ENCODE measurements at places on chromosomes 5 and 9.

- no peak for DNase-seq
Observed at GRCh38 chr5:130277522-130277921, 373.3 kb downstream of the CHSY3 start.

GRCh38 chr9:84424931-84425330, 84.4 kb upstream of the SLC28A3 start:
- no peak for DNase-seq

- DNase-seq, result no peak
Observed at GRCh38 chr9:36840898-36841536, 193.1 kb downstream of the PAX5 start.

GRCh38 chr5:94830520-94830919, 212.1 kb downstream of the SLF1 start:
- DNase-seq, result no peak

DNA sequence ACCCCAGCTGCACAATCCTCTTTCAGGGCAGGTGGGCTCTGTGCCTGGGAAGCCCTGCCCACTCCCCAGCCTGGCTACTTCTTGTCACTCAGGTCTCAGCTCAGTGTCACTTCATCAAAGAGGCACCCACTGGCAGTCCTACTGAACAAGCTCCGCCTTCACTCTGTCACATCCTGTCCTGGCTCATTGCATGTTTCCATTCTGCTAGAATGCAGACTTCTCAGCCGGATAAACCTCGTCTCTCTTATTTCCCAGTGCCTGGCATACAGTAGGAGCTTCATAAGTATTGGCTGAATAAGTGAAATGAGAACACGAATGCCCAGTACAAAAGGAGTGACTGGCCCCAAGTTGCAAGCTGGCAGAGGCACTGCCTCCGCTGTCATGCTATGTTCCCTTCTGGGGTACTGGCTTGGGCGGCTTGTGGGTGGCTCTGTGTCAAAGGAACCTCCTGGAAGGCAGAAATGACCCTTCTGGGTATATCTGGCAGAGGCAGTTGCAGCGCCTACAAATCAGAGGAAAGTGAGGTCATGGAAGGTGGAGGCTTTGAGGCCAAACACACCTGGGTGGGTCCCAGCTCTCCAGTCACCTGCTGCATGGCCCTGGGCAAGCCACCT, 98.3 kb upstream of the PHYKPL start:
- DNase-seq, result no peak

- DNase-seq, result peak; percentile 32
Observed at GRCh38 chr5:53161876-53162275, 52.3 kb upstream of the MOCS2 start.

GRCh38 chr5:148967783-148968182, 95.1 kb downstream of the SH3TC2 start:
- peak; percentile 10 for DNase-seq

- no peak for DNase-seq
Observed at GRCh38 chr5:126983874-126984266, 46.5 kb downstream of the MARCHF3 start.

DNA sequence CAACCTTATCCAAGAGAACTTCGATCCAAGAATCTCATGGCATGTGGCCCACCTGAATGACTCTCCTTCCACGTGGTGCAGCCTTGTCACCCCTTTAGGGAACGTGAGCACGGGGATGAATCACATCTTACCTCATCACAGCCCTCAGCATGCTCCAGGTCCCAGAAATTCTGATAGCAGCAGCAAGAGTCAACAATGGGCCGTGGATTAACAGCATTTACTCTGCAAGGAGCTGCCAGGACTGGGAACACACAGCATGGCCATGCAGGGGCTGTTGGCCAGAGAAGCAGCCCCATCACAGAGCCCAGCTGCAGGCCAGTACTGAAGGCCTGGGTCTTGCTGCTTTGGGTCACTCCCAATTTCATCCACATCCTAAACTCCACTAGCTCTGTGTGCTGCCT, 150.4 kb downstream of the C5orf15 start:
- peak; percentile 80 for DNase-seq

DNA sequence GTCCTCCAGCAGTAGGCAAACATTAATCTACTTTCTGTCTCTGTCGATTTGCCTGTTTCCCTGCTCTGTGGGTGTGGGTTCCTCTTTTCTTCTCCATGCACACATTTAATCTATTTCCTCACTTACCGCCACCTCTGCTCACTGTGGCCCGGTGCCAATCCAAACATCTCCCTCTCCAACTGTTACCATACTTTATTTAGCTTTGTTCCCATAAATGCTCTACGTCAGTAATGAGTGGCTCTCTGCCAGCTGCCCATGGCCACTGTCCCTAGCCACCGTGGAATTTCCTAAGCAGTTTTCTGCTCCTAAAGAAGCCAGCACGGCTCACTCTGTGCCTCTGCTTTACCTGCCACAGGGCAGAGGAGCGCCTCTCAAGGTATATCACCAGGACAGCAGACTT, 19.5 kb upstream of the GOLPH3 start:
- DNase-seq, result peak; percentile 95

DNA sequence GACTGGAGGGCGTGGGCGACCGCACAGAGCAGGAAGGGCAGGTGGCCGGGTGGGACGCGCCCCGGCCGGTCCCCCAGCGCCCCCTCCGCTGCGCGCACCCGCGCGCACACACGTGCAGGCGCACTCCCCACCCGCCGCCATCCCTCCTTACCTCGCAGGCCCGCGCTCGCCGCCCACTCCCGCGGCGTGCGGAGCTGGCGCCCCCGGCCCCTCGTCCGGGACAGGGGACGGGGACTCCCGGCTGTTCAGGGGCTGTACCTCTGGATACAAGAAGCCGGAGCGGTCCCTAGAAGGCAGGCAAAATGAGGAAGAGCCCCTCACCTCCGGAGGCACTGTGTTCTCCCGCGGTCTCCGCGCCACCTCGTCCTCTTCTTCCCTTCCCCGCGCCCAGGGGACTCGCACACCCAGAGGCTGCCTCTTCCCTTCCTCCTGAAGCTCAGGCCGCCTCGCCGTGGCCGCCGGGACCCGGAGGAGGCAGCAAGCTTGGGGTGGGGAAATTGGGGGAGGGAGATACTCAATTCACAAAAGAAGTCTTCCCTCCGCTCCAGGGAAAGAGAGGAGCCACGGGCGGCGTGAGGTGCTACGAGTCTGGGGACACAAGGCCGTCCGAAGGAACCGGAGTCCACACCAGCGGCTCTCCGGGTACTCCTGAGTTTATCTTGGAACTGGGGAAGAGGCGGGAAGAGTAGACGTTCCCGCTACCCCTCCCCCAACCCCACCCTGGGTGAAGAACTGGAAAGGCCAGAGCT, 1.4 kb upstream of the GABRB2 start:
- DNase-seq, result peak; percentile 81

GRCh38 chr5:131635684-131636572, 899 bp upstream of the RAPGEF6 start:
- no peak for DNase-seq

GRCh38 chr5:54049963-54050362, 260.4 kb downstream of the ARL15 start:
- DNase-seq, result no peak

GRCh38 chr9:91944711-91945110, 5.3 kb downstream of the ROR2 start:
- no peak for DNase-seq

GRCh38 chr9:35414889-35415288, 75.0 kb upstream of the RUSC2 start:
- DNase-seq, result no peak

- no peak for DNase-seq
Observed at GRCh38 chr5:130555429-130555828, 609.6 kb downstream of the HINT1 start.

- DNase-seq, result no peak
Observed at GRCh38 chr5:117859176-117859575, 1129.2 kb downstream of the DTWD2 start.

DNA sequence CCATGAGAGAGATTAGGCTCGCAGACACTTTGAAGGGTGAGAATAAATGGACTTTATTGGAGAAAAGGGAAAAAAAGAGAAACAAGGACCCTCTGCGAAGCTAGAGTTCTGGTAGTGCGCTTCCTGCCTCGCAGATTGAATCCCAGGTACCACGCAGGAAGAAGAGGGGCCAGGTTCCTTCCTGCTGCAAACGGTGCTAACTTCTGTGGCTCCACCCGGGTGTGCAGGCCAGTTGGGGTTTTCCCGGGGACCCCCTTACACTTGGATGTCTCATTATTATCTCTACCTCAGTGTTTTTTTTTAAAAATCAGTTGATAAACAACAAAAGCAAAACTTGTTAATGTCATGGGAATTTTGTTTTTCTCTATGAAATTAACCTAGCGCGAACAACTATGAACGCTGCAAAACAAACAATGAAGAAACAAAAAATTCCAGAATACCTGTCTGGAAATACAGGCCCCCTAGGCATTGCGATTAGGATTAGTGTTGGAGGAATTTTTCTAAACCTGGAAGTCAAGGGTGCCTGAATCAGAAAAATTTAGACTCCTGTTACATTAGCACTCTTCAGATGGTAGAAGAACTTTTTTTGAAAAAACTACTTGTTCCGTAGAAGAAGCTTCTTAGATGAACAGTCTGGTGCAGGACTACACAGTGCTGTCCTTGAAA, 414.5 kb downstream of the MAN2A1 start:
- no peak for DNase-seq

DNA sequence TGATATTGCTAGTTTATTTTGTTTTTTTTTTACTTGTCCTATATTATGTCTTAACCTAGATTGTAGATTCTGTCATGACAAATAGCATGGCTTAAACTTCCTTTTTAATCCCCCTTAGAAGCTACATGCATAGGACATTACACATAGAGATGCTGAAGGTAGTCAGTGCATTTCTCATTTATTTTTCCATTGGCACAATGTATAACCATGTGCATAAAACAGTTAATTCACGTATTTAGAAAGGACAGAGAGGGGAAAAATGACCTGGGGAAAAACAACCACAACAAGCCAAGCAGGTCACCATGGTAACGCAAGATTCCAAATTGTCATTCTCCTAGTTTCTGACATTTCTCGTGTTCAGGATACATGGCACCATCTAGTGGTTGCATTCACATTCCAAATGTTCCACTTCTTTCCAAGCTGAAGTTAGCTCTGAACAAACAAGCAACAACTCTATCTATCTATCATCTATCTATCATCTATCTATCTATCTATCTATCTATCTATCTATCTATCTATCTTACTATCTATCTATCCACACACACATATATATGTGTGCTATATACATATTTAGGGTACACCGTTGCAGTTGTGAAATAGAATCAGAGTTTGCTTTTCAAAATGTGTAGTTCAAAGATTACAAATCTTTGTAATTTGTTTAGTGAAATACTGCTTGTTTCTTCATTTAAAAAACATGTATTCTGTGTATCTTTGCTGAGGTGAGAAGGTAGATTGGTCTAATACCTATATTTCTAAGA, 487.2 kb upstream of the ST8SIA4 start:
- no peak for DNase-seq

DNA sequence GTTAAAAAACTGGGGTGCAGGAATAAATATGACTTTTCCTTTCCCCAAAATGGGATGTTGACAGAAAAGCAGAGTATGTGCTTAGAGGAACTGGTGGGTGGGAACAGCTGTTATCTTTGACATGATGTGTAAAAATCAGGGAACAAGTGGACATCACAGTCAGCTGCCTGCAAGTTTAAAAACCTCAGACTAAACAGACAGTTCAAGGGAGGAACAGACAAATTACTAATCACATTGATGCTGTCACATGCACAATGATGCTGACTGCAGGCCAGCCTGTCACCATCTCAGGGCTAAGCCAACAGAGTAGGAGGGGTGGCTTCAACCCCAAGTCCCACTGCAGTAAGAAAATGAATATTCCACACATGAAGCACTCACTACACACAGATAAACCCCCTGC, 38.2 kb upstream of the UBAP2 start:
- no peak for DNase-seq

- peak; percentile 87 for DNase-seq
Observed at GRCh38 chr9:33165263-33166151, 1.6 kb downstream of the B4GALT1 start.

DNA sequence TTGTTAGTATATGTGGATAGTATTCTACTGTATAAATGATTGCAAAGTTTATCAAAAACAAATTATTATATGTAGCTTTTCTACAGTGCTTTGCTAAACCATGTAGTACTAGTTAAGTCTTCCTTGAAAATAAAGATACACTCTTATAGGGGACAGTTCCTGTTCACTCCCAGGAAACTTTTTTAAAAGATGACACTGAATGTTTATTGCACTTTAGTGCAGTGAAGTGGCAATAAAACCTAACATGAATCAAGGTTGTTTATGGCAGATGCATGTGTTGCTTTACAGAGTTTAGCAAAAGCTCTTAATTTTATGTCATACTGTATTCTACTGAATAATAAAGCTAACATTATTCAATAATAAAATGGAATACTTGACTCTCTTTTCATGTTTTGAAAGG, 51.7 kb downstream of the GABRA1 start:
- DNase-seq, result no peak

DNA sequence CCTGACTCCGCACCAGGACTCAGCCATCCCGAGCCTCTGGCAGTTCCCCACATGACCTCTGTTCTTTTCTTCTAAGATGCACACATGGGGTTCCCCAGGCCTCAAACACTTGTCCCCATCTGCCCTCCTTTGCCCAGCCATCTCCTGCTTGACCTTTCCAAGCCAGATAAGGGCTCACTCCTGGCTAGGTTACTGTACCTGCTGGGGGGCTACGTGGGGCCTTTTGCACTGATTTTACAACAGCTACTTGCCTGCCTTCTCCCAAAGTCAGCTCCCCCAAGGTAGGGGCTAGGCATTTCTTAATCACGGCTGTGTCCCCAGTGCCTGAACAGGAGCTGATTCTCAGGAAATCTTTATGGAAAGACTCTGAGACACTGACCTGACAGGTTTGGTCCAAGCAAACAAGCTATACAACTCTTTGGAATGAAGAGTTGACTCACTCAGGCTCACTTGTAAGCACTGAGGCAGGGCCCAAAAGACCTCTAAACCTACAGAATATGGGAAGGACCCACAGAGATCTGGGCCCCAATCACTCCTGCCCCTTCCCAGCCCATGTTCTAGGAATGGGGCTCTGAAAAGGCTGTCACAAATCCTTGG, 2.5 kb downstream of the MACROH2A1 start:
- peak; percentile 68 for DNase-seq

All from lower leg skin (tissue), 4 donors.